Activated B cell treated with CpG ODN at 0.5 μM for 24 hours (primary cell): ENCODE measurements at places on chromosomes 13 and 19. TPM values are rescaled to one million over a fixed set of nuclear protein-coding genes. Genes with fewer than 3 reads are reported as not detected.

Gene CYP4F8
- not detected in 2 replicates for total RNA-seq

Gene GPR180
- 4.2 and 5.1 TPM in 2 replicates for total RNA-seq

DNA sequence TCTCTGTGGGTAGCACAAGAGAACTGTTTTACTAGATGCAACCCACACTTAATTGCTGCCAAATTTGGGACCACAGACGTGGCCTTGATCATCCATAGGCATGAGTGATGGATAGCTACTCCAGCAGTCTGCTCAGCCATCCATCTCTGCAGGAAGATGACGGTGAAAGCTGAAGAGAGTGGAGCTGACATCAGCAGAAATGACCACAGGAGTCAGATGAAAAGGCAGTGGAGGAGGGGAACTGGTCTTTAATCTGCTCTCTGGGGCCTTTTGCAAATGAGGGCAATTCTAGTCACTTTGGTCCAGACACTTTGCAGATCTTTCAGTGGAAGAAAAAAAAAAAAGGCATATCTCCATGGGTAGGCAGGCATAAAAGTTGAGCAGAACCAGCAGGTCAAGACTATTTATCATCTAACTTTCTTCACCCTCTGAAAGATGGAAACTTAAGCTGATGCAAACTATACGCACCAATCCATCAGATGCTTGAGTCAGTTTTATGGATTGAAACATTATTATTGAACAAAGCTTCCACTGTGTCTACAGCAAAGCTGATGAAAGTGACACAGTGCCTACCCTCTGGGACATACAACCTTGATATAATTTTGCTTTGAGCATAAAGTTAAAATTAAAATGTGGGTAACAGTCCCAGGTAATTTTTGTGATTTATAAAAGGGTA is 281.6 kb upstream of the OBI1 start:
- H3K27ac ChIP-seq = no peak overlapping the region
- no peak overlapping the region for H3K4me3 ChIP-seq
- no peaks in the 10 kb centered on the region for H3K4me1 ChIP-seq
- DNase-seq = no peak
- no peaks in the 10 kb centered on the region for H3K36me3 ChIP-seq

DNA sequence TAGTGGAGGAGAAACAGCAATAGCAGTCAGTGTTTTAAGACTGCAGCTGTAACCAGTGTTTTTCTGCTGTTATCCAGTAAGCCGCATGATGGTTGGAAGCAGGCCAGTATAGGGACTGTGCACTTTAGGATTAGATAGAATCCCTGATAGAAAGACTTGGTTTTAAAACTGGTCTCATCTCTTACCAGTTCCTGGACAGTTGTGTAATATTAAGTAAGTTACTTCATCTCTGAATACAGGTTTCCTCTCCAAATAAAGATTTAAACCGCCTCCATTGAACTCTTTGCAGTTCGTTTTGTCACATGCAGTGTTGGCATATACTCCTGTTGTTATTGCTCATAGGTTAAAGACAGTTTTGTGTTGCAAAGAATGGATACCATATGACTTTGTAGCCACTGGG is 25.6 kb downstream of the URI1 start:
- no peaks in the 10 kb centered on the region for H3K27me3 ChIP-seq
- peaks cover 70% of the 10 kb centered on the region for H3K4me1 ChIP-seq
- H3K27ac ChIP-seq = no peak overlapping the region
- no peak for DNase-seq
